ENCODE measurements at places on chromosomes 2 and 18.
A peak's percentile ranks its signal among the peaks of the same experiment; 100 is the strongest.

GRCh38 chr18:37402735-37403099, 162.9 kb downstream of the CELF4 start:
- no peak for DNase-seq

DNA sequence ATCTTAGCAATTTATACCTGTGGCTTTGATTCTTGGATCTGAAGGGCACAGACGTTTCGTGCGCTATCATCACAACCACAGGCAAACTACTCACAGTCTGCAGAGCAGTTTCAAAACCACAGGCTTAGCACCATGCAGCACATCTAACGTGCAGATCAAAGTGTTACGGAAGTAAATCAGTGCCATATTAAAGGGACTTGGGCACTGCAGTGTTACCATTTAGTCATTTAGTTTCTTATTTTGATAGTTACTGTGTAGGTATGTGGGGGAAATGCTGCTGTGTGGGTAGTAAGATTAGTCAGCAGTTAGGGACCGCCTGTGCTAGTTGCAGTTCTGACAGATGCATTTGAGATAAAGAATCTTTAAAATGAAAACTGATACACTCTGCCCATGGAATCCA, 384.0 kb downstream of the NBAS start:
- DNase-seq = peak; percentile 99

- DNase-seq = no peak
Measured at GRCh38 chr18:50372743-50373142, 2.1 kb upstream of the SKA1 start.

DNA sequence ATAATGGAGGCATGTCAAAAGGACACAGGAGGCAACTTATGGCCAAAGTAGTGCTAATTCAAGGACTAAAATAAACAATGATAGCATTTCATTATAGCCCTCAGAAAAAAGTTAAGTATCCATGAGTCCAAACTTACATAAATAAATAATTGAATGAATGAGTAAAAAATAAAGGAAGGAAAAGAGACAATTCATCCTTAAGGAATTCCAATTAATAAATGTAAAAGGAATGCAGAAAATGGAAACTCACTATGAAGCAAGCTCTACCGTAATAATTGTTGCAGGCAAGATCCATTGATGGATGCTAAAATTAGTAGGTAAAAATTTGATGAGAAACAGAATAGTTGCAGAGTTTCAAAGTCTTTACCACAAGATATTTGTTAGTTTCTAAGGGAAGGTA, 88.2 kb upstream of the RAPGEF4 start:
- DNase-seq = no peak

Data from SW480 (cell line).